ENCODE measurements at places on chromosomes 12 and 14. TPM values are rescaled to one million over a fixed set of nuclear protein-coding genes. Genes with fewer than 3 reads are reported as not detected.
A peak's percentile ranks its signal among the peaks of the same experiment; 100 is the strongest.

GRCh38 chr12:2633825-2634200 lies 161.0 kb upstream of the FKBP4 start:
- H3K4me1 ChIP-seq: no peaks in the 10 kb centered on the region
- no peaks in the 10 kb centered on the region for H3K36me3 ChIP-seq
- no peaks in the 10 kb centered on the region for H3K27me3 ChIP-seq
- DNase-seq: peak; percentile 58
- no peak overlapping the region for H3K27ac ChIP-seq

- DNase-seq: no peak
- no peak overlapping the region for H3K4me3 ChIP-seq
- no peaks in the 10 kb centered on the region for H3K36me3 ChIP-seq
Observed at GRCh38 chr12:75995691-75996090, 35.9 kb downstream of the PHLDA1 start.

DNA sequence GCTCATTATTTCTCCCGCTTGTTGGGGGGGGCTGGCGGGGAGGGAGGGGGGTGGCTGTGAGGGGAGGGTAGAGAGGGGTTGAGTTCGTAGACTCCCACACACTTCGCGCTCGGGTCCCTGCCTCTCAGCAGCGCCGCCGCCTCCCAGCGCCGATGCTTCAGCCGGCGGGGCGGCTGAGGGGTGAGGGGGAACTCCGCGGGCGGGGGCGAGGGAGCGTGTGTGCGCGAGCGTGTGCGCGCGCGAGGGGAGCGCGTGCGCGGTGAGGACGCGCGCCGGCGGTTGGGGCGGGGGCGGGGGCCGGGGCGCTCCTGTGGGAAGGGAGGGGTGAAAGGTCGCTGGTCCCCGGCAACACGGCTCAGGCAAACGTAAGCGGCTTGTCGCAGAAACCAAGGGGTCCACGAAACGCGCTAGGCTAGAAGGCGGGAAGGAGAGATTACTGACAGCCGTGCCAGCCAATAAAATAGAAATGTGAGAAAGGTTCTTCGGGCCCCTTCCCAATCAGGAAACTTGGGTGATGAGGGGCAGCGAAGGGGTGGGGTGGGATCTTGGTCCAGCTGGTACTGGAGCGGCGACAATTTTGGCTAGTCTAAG lies 343 bp upstream of the NOVA1 start:
- DNase-seq: peak; percentile 63
- peak overlapping the region; percentile 40 for H3K4me3 ChIP-seq
- peaks cover 8% of the 10 kb centered on the region for H3K4me1 ChIP-seq
- H3K27ac ChIP-seq: no peak overlapping the region

COL2A1 gene
- total RNA-seq: not detected
